ENCODE measurements at places on chromosomes 1 and 21.

DNA sequence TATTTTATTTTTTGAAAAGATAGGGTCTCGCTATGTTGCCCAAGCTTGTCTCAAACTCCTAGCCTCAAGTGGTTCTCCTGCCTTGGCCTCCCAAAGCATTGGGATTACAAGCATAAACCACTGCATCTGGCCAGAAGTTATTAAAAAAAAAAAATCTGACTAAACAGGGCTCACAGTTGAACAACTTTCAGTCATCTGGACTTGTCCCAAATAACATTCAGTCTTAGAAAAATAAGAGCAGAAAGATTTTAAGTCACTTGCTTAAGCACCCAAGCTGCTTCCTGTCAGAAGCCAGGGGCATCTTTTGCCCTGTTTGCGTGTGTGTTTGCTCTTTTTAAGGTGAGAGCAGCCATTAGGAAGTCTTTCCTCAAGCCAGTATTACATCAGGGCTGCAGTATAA lies 286.8 kb downstream of the LMO4 start:
- peak; percentile 23 for DNase-seq

- DNase-seq = no peak
These were observed 492.7 kb upstream of the USP24 start for GRCh38 chr1:55707846-55708245.

DNA sequence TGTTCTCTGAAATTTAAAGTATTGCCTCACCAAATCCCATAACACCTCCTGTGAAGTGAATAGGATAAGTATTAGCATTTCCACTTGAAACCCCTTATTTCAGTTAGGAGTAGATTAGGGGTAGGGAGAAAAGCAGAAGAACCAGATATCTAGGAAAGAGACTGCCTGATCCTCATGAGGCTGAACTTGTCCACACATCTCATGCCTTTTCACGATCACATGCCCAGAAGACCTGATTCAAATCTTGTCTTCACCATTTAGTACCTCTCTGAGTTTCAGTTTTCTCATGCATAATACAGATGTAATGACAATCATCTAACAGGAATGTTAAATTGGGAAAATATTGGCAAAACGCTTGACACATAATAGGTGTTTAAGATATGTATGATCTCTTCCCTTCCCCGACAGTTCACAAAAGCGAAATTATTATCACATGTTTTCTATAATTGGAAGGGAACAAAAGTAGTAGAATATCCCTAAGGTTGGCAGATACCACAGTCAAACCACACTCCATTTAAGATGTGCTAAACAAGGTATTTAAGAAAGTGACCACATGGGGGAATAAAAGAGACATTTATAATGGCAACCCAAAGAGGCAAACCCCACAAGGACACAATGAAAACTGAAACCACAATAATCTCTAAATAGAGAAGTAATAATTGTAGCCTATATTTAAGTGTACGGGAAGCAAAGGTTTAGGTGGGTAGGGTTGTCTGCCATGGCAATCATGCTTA lies 25.2 kb downstream of the GFI1 start:
- no peak for DNase-seq

- no peak for DNase-seq
These were observed 258.1 kb upstream of the C1orf87 start for GRCh38 chr1:60331647-60332046.

GRCh38 chr21:26003404-26003803 lies 167.2 kb downstream of the APP start:
- DNase-seq = no peak

Data from fibroblast of the aortic adventitia (primary cell).